Posterior vena cava (tissue), 2 donors: ENCODE measurements at places on chromosomes 12 and 14. TPM values are rescaled to one million over a fixed set of nuclear protein-coding genes. Genes with fewer than 3 reads are reported as not detected.

DNA sequence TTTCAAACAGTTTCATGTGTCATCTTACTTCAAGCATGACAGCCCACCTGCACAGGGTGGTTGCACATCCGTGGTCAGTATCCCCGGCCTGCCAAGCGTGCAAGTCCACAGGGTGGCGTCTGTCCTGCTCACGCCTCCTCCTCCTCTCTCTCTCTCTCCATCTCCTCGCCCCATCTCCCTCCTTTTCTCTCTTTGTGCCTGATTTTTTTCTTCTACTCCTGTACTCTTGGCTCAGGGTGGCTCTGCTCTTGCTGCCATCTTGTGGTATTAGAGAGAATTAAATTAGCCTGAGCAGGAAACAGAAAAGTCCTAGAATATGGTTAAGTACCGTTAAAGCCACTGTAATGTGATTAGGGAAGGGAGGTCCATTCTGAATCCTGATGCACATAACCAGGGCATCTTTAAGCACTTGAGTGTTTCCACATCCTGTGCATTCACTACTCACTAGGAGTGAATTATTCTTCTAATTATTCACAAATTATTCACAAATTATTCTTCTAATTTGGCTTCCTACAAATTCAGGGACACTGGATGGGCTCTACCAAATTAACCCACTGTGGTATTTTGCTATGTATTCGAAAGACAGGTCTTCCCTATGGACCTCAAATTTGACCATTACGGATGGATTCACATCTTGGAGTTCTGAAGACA lies 25.5 kb upstream of the DTX1 start:
- DNase-seq, result no peak

DNA sequence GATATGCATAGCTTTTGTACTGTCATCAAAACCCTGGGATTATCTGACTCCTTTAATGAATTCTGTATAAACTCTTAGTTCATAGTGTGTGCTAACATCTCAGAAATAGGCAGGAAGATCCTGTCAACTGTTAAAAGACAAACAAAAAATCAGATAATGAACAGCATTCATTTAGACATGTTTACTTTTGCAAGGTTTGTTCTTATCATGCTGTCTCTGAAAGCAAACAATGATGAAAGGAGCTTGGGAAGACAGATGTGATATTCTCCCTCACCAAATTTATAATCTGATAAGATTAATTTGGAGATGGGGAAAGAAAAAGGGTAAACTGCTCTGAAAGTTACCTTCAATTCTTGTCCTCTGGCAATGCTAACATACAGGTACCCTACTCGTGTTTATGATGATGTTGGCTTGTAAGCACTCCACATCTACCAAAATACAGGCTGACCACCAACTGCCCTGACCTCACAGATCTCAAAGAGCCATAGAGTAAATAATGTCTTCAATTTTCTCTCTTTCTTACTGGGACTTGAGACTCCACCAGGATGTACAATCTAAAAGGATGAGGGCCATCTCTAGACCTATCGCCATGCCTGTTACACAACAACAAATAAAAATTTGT lies 233.8 kb downstream of the SSPN start:
- no peak for DNase-seq

Gene ZC2HC1C
- total RNA-seq, result 0.46 TPM

DNA sequence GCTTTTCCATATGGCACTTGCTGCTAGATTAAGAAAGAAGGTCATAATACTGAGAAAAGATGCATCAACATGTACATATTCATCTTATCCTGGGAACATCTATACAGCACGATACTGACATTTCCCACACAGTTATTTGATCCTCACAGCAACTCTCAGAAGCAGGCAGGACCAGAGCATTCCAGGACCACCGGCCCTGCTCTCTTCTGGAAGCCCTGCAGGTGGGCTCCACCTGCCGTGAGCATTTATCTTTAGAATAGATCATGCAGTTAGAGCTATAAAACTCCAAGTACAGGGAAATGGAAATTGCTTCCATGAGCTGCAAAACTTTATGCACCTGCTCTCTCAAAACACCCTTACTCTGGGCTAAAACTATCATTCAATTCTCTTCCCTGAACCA lies 5.5 kb upstream of the BDKRB1 start:
- DNase-seq, result peak; percentile 8

DNA sequence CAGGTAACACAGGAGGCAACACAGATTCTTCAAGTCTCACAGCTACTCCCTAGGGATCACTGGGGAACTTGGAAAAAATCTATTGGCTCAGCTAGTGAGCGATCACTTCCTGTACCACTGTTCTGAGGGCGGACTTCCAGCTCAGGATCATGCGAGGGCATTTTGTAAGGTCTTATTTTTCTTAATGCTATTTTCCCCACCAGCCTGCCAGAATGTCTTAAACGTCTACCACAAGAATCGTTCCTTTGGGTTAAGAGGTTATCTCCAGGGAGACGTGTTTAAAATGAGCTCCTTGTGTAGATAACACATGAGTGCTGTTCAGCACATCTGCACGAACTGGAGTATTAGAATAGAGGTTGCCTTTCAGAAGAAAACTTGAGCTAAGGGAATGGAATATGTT lies 162.6 kb downstream of the ETNK1 start:
- no peak for DNase-seq

Gene OASL
- total RNA-seq, result 0.42 TPM

Gene MANSC4
- total RNA-seq, result not detected

DNA sequence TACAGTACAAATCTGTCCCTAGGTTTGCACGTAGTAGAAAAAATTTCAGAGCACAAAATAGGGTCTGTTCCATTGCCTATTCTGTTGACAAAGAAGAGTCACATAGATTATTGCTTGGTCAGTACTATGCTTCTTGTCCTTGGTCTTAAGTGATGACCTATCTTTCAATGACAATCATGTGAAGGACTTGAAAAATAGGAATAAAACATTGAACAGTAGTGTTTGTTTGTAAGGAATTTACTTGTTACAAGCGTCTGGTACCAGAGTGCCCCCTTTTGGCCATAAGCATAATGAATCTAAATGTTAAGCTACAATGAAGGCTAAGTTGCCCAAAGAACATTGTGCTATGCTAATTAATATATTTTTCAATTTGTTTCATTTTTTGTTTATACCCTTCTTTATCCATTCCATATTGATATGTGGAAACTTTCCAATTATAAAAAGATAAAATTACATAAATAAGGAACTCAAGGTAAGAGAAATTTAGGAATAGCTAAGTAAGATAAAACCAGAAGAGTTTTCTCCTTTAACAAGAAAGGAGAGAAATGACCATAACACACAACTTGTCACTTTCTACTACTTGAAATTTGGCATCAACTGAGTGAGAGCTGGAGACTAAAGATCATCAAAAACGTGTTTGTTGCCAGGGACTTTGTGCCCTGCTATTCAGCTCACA lies 204.7 kb downstream of the EPS8 start:
- no peak for DNase-seq
